ENCODE measurements at places on chromosomes 2 and 18.

- no peak for DNase-seq
These were observed 114.3 kb downstream of the SPP2 start for GRCh38 chr2:234164493-234165413.

DNA sequence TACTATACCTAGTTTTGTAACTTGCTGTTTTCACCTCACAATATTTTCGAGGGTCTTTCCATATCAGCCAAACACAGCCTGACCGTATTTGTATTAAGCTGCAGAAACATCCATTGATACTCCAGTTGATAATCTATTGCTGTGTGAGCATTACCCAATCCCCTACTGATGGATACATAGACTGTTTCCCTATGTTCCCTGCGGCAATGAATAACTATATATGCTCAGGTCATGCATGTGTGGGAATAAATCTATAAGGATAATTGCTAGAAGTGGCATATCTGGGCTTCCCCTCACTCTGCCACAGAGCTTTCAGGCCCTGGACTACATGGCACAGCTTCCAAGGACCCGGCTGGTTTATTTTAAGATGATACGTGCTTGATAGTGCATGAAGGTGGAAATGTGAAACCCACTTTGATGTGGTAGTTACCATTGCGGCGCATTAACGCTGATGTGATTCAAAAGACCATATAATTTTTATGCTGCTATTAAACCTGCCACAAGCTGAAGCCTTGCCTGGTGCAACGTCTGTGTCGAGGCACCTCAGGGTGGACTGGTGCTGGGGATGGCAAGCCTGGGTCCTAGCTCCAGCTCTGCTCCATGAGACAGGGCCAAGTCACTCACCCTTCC is 130.8 kb upstream of the MSH6 start:
- DNase-seq: no peak

DNA sequence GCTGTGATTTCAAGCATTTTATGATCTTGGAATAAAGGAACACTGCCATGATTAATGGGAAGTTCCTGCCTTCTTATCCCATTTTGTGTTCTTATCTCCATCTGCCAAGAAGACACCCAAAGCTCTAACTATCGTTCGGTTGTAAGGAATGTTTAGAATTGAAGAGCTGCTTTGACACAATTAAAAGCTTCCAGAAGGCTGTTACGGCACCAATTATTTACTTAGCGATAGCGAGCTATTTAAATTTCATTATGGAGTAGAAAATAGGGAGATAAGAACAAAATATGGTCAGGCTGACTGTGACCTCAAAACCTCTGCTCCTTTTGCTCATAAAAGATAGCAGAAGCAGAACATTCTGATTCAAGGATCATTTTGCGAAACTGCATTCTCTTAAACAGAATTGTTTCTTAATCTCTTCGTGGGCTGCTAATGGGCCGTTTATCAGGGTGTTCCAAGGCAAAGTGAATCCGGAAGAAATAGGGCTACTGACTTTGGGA is 101.6 kb downstream of the SLC4A3 start:
- DNase-seq: no peak

DNA sequence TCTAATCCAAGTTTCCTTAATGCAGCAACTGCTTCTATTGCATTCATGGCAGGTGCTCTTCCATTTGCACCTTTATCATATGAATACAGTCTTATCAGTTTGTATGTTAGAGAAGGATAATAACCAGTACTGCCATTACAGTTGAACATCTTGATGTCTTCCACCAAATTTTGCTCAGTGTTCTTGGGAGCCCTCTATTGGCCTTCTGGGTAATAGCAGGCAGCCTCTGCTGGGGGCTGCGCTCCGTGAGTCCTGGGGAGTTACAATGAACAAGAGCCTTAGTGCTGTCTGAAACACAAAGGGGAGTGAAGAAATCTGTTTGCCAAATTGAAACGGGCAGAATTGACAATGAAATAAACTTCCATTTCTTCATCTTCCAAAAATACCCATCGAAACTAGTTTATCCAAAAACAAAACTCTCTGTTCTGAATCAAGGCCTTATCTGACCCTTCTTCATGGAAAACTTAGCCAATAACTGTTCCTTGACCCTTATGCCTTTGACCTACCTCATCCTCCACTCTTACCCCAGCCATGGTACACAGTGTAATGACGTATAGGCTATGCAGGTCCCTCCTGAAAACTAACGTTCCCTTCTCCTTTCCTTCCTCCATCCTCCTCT is 79.9 kb downstream of the ALK start:
- DNase-seq: peak; percentile 19
